Glomerular endothelial cell (primary cell): ENCODE measurements at places on chromosomes 13 and 19.

- DNase-seq, result no peak
Measured at GRCh38 chr13:71758828-71759227, 108.2 kb downstream of the DACH1 start.

- no peak for DNase-seq
Measured at GRCh38 chr13:85230691-85231093, 568.5 kb downstream of the SLITRK6 start.

- no peak for DNase-seq
Measured at GRCh38 chr13:24251525-24251924, 57.9 kb upstream of the C1QTNF9 start.

DNA sequence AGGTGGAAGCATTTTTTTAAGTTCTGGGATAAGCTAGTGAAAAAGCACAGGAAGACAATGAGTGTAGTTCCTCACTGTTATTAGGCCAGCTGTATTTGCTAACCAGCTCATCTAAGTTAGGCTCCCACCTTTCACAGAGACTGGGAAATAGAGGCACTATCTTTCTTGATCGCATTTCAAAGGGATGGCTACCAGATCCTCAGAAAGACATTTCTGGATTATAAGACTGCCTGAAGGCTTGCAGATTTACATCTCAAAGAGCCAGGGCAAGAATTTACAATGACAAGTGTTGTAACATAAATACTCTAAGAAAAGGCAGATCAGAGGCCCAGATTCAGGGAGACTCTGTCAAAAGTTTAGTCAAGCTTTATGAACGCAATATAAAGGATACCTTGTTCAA is 1005.5 kb downstream of the PCDH9 start:
- no peak for DNase-seq

- DNase-seq, result no peak
Measured at GRCh38 chr13:75076476-75076875, 405.5 kb downstream of the TBC1D4 start.

GRCh38 chr13:94966422-94966955 is 254.1 kb upstream of the SOX21 start:
- no peak for DNase-seq

- no peak for DNase-seq
Measured at GRCh38 chr13:33111414-33112110, 95.3 kb downstream of the KL start.

- DNase-seq, result no peak
Measured at GRCh38 chr13:96020931-96021330, 32.3 kb downstream of the UGGT2 start.
